ENCODE measurements at places on chromosomes 12 and 14.

- no peak for DNase-seq
Measured at GRCh38 chr12:50042693-50043092, 14.7 kb upstream of the ASIC1 start.

DNA sequence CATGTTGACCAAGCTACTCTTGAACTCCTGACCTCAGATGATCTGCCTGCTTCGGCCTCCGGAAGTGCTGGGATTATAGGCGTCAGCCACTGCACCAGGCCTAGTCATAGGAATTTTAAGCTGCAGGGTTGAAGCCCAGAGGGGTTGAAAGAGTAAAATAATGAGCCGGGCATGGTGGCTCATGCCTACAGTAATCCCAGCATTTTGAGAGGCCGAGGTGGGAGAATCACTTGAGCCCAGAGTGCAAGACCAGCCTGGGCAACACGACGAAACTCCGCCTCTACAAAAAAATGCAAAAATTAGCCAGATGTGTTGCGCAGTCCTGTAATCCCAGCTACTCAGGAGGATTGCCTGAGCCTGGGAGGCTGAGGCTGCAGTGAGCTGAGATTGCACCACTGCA, 69.6 kb downstream of the GALNT8 start:
- DNase-seq: no peak

GRCh38 chr14:49895480-49895879, 2.6 kb downstream of the ARF6 start:
- no peak for DNase-seq

- DNase-seq: no peak
Measured at GRCh38 chr14:43528321-43528720, 978.8 kb downstream of the FSCB start.

DNA sequence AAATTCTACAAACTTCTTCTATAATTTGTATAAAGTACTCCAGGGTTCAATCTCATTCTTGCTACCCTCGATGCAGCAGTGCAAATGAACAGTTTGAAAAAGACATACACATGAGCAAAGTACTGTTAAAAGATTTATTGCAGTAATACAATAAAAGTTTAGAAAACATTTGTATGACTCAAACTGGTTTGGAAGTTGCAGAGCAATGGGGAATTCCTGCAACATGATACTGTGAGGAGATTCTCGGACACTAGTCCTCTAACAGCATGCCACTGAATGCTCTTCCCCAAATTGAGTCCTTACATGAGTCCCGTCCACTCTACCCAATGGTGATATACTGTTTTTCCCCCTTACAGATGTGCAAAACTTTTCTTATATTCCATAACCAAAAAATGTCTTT, 45.4 kb downstream of the ATG14 start:
- DNase-seq: no peak

- DNase-seq: no peak
Measured at GRCh38 chr14:102873546-102874061, 48.9 kb upstream of the AMN start.

Measured in activated CD4-positive, CD25-positive, alpha-beta regulatory T cell (primary cell).